Right cardiac atrium (tissue), 5 donors: ENCODE measurements at places on chromosomes 3 and 15.

DNA sequence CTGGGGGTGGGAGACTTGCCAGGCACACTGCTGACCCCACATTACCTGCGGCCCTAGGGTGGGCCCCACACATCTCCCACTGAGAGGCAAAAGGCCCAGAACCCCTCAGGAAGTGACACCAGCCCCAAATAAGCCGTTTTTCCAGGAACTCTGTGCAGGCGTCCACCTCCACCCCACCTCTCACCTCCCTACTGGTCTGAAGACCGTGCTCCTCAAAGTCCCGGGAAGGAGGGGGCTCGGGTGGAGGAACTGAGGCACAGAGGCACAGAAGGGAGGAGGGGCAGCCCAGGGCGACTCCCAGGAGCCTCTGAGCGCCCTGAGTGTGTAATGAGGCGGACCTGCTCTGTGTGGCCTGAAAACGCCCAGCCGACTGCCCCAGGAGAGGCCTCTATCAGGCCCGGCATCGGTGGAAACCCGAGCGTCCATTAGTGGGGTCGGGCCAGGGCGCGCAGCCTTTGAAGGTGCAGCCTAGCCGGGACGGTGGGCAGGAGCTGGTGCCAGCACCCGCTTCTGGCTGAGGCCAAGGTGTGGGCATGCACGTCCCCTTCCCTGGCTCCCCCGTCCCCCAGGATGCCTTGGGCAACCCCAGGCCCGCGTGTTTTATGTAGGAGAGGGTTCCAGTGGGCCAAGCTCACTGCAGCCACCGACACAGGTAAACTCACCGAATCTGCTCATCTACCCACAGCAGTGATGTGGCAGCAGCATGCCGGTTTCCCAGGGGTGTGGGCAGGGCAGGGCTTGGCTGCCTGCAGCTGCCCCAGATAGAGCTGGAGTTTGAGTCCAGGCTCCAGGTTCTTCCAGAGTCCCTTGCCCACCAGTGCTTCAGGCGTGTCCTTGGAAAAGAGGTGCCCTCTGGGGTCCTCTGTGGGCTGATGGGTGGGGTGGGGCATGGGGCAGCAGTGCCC lies 55.8 kb downstream of the DNAJB8 start:
- no peak for DNase-seq

- DNase-seq = no peak
Measured at GRCh38 chr3:183437666-183438564, 9.5 kb upstream of the MCF2L2 start.

GRCh38 chr3:8485141-8485870 lies 16.3 kb upstream of the LMCD1 start:
- DNase-seq = no peak

DNA sequence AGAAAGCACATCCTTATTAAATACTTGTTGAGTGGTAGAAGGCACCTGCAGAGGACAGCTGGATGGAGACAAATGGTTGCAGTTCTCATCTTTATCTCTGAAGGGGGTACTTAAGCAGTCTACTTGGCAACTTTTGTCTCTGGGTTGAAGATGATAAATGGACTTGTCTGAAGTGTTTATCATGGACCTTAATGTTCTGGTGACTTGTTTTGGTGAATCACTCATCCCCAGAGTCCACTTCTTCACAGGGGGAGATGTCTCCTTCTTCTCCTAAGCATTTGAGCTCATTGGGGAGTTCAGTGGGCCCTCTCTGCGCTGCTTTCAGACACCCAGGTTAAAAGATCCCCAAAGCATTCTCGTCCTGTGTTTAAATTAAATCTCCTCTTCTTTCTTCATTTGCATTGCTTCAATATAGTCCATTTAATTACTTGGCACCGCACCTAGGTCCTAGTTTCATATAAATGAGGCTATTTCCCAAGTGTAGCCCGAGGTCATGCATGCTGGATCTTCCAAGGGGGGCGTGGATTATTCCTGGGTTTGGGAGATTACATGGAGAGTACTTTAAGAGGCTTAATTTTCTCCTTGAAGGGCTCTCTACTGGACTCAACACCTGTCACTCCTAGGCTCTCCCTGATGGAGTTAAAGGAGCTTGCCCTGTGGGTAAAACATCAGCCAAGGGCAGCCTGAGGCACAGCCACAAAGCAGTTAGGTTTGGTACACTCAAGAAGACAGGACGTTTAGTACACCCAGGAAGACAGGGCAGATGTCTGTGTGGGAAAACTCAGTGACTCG lies 239.3 kb upstream of the C2CD4B start:
- DNase-seq = no peak

DNA sequence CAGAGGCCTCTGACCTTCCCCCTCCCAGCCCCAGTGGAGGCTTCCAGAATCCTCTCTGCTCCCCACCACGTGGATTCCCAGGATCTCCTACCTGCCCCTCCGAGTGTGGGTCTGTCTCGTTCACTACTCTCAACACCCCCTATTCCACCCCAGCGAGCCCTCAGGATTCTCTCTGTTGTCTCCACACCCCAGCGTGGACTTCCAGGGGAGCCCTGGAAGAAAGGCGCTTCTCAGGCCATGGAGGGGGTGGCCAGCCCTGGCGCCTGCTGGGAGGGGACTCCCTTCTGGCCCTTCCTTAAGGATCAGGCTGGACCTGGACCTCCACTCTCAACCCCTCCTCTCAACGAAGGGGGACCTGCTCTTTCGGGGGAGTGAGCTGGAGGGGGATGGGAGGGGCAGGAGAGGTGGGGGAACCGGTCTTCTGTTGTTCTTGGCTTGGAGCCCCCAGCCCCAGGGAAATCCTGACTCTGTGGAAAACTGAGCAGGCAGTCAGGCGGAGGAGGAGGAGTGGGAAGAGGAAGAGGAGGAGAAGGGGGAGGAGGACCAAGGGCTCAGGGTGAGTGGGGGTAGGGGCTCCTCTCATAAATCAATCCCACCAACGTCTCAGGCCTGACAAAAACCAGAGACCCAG lies 32.9 kb downstream of the EPHB3 start:
- DNase-seq = peak; percentile 43

DNA sequence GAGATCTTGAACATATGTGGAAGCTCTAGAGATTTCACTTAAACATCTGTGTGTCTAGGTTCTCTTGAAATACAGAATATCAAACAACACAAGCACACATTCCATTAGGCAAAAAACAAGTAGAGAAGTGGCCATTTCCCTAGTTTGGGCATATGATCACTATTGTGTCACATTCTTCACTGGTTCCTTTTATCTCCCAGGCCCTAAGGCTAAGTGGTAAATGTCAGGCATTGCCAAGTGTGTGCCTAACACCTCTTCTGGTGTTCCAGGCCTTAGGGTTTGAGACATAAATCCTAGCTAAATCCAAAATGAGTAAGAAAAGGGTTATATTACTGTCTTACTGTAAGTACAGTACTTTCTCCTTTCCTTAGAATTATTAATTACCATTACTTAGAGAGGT lies 880.1 kb downstream of the PDCD6IP start:
- DNase-seq = no peak

DNA sequence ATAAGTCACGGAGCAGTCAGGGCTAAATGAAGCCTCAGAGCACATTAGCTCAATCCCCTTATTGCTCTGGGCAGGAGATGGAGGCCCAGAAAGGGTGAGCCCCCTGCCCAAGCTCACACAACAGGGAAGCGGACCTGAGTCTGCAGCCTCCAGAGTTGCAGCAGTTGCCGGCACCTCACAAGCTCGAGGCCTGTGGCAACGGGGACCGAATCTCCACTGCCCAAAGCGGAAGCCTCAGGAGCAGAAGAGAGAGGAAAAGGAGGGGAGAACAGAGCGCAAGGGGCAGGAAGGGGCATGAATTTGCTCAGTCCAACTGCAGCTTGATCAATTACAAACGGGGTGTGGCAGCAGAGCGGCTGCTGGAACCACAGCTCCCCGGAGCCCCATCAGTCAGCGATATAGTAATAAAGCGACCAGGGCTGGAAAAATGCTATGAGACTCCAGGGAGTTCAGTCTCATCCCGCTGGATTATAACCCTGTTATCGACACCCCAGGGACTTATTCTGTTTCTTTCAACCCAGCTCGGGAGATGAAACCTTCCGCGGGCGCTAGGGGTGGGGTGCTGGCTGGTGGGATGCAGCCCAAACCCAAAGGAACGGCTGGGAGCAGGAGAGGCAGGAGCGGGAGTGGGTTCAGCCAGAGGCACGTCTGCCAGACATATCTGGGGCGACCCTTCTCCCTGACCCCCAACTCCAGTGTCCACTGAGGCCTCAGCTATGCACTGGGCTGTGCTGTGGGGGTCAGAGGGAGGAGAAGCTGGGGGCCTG lies 219.7 kb upstream of the LINGO1 start:
- DNase-seq = no peak

GRCh38 chr3:143210141-143210540 lies 90.6 kb downstream of the CHST2 start:
- DNase-seq = no peak

DNA sequence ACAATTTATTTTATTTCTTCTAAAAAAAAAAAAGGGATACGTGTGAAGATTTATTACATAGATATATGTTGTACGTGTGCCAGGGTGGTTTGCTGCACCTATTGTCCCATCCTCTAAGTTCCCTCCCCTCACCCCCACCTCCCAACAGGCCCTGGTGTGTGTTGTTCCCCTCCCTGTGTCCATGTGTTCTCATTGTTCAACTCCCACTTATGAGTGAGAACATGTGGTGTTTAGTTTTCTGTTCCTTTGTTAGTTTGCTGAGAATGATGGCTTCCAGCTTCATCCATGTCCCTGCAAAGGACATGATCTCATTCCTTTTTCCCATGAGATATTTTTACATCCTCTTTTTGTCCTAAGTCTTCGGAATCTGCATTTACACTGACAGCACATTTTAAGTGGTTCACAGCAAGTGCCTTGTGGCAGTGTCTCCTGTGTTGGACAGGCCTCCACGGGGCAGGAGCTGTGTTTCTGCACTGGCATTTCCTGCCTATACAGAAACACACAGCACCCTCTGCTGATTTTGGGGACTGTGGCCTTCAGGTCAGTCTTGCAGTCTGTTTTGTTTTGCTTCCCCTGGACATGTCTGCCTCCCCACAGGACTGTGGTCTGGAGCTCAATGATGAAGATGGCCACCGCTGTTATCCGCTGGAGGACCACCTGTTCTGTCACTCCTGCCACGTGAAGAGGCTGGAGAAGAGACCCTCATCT lies 12.7 kb upstream of the SACM1L start:
- no peak for DNase-seq

DNA sequence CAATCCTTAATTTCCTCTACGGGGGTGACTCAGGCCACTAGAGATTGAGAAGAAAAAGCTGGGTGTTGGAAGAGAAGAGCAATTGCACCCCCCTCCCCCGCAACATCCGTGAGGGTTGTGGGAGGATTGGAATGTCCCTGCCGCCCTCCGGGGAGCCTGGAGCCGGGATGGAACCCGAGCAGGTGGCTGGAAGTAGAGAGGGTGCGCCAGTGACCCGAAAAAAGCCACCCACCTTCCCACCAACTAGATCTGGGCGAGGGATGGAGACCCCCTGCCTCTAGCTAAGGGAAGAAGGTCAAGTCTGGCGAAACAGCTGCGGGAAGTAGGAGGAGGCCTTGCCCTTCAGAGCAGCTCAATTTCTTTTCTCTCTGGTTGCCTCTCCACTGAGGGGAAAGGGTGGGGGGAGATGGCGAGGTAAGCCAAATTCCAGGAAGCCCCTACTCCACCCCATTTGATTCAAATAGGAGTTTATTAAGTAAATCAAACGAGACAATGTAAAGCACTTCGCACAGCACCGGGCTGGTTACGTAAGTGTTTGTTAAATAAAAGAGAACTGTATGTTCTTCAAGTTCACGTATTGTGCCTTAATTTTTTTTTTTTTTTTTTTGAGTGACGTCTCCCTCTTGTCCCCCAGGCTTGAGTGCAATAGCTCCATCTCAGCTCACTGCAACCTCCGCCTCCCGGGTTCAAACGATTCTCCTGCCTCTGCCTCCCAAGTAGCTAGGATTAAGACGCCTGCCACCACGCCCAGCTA lies 1.1 kb upstream of the WWTR1 start:
- DNase-seq = peak; percentile 37

DNA sequence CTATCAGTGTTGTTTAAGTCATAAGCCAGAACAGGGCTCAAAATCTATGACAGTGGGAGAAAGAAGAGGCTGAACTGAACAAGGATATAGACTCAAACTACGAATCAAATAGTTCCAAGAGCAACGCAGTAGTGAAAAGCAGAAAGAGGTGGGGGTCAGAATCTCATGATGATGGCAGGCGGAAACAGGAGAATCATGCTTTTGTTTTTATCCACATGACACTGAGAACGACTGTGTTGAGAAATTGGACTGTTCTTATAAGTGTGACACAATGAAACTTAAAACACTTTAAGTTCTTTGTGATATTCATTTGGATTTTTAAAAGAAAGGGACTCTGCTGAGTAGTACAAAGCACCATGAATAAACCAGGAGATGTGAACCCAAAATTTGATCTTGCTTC lies 309.4 kb downstream of the ULK4 start:
- no peak for DNase-seq

DNA sequence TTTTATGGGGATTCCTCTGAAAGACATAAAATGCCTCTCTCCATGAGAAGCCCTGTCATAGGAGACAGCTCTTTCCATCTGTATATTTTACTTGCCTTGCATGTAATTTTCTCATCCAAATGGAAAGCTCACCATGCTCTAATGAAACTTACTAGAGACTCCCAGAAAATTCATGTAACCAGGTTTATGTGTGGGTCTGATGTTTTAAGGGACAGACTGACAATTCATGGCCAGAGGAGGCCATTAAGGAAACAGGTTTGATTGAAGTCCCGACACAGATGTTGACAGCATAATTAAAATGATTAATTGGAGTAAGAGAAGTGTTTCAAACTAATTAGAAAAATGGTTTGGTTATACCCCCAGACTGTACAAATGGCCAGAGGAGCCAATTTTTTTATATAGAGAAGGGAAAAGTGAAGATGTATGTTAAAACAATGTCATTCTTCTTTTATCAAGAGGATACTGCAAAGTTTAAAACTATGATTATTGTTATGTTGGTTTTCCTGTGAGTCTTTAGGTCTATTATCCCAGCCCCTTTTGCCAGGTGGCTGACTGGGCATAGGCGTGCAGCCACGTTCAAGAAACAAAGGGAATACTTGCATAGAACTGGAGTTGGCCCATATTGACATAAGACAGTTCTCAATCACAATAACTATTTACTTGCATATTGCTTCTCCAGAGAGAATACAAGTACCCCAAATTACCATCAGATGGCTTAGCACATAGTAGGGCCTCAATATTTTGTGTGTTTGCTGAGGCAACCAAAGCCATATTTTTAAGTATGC lies 64.8 kb downstream of the RBMS3 start:
- DNase-seq = no peak

- no peak for DNase-seq
Measured at GRCh38 chr15:35167675-35168074, 82.6 kb upstream of the NANOGP8 start.

- no peak for DNase-seq
Measured at GRCh38 chr3:183745300-183746098, 47.9 kb downstream of the YEATS2 start.

- DNase-seq = no peak
Measured at GRCh38 chr3:82558081-82558480, 796.6 kb upstream of the GBE1 start.

- DNase-seq = no peak
Measured at GRCh38 chr3:61600195-61600594, 38.8 kb downstream of the PTPRG start.

DNA sequence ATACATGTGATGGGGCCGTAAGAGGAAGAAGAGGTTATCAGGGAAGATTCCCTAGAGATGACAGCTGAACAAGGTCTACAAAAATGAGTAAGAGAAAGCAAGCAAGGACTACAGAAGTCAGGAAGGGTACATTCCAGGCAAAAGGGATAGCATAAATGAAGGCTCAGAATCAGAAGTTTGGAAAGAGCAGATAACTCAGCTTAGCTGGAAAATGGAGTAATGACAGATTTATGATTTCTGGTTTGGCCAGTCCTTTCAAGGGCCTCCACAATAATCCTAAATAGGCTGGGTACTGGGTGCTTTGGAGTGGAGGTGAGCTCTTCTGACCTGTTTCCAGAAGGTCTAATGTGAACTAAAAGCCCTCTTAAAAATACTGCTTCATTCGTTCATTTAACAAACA lies 110.7 kb downstream of the MYO5A start:
- DNase-seq = no peak
